ENCODE measurements at places on chromosomes 3 and 15.

DNA sequence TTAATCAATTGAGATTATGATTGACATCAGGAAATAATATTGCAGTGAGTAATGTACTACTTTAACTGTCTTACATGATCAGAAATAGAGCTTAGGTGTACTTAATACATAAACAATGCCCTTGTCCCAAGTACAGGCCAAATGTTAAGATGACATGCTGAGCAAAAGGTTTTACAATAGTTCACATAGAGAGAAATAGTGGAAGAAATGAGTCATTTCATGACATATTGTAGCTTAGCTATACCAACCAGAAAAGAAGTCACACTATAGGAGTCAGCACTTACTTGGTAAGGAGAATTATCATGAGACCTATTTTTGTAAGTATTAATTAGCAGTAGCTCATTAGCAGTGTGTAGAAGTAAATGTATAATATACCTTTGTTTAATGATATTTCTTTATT, 96.4 kb upstream of the NANOGP8 start:
- DNase-seq: no peak

- DNase-seq: no peak
Measured at GRCh38 chr3:8579096-8579495, 65.5 kb downstream of the SSUH2 start.

GRCh38 chr3:126607214-126607908, 47.6 kb downstream of the TXNRD3 start:
- no peak for DNase-seq

DNA sequence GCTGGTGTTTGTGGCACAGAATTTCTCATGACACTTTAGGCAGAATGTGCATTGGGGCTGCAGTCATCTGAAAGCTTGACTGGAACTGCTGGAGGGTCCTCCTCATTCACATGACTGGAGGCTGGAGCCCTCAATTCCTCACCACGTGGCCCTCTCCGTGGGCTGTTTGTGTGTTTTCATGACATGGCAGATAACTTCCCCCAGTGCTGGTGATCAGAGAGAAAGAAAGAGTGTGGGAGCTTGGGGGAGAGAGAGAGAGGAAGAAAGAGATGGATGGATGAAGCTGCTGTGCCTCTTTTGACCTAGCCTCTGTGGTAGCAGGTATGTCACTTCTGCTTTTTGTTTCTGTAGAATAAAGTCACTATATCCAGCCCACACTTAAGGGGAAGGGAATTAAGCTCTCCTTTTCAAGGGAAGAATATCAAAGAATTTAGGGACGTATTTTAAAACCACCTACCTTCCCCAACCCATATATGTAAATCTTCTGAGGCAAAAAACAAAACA, 169.6 kb upstream of the IL12A start:
- DNase-seq: no peak

DNA sequence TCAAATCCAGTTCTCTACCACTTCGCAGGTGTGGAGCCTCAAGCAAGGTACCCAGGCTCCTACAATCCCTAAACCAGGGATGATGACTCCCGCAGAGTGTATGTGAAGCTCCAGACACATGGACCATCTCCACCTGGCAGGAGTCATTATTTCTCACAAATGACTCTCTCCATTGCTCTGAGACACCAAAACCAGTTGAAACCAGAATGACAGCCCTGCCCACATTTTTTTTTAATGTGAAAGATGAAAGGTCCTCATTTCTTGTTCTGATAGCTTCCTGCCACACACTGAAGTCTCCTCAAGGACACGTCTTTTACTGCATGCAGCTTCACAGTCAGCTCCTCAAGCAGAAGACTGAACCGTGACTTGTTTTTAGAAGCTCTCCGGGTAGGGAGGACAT, 61.4 kb upstream of the ZBTB38 start:
- no peak for DNase-seq
